Muscle of leg (tissue), 16 donors: ENCODE measurements at places on chromosomes 12 and 14. TPM values are rescaled to one million over a fixed set of nuclear protein-coding genes. Genes with fewer than 3 reads are reported as not detected.
A peak's percentile ranks its signal among the peaks of the same experiment; 100 is the strongest.

GRCh38 chr14:97277711-97278110 is 480.5 kb downstream of the VRK1 start:
- no peak for DNase-seq

- peak; percentile 72 for DNase-seq
These were observed 55.6 kb downstream of the CLIP1 start for GRCh38 chr12:122366685-122367475.

- DNase-seq, result no peak
These were observed 28.3 kb downstream of the P2RX2 start for GRCh38 chr12:132646850-132647249.

DNA sequence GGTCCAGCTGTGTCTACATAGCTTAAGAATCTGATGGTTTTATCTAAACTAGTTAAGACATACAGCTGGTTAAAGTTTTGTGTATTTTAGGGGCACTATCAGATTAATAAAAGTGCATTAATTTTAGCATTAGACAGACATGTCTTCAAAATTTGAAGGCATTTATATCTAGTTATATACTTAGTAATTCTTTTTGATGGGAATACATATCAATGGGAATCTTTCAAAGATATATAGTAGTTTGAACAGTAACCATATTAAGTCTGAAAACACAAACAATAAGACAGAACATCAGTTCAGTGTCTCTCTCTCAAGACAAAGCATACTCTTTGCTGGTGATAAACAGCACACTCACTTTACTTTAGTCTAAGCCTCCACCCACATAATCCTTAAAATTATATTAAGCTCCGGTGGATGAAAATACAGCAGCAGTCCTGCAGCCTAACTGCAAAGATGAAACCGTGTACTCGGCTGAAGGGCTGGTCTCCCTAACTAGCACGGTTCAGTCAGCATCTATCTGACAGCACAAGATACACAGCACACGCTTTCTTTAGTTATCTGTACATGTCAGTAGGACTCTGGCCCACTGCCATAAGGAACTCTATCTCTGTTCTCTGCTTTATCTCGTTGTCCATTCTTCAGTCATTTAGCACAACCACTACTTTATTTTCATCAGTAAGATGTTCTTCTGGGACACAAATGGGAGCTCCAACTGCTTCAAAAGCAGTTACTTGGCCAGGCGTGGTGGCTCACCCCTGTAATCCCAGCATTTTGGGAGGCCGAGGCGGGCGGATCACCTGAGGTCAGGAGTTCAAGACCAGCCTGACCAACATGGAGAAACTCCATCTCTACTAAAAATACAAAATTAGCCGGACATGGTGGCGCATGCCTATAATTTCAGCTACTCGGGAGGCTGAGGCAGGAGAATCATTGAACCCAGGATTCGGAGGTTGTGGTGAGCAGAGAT is 80.5 kb downstream of the MED13L start:
- peak; percentile 21 for DNase-seq

- DNase-seq, result no peak
These were observed 2.6 kb upstream of the LRRC10 start for GRCh38 chr12:69613351-69613750.

- DNase-seq, result no peak
These were observed 401.4 kb downstream of the PCNX1 start for GRCh38 chr14:71308671-71309070.

- DNase-seq, result peak; percentile 33
These were observed 109.7 kb downstream of the ANKS1B start for GRCh38 chr12:99875081-99875480.

DNA sequence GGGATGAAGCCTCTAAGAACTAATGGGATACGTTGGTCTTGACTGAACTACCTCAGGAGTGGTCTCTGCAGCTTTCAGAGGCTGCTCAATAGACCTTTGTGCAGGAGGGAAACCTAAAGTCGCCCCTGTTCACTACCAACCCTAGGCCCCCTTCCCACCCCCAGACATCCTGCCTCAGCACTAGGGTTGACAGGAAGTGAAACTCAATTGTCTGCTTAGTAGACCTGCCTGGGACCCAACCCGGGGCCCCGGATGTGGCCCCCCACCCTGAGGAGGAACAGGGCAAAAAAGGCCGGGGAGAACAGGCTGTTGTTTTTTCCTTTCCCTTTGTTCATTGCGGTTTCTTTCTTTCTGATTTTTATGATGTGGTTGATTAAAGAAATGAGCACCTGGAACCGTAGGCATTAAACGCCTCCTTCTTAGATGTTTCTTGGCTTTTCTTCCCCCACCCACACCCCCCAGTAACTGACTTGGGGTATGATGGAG is 1.6 kb upstream of the DGKA start:
- peak; percentile 49 for DNase-seq

The IL22 gene
- not detected for polyA plus RNA-seq

The TTC8 gene
- polyA plus RNA-seq, result 15.4 TPM

The GALNT6 gene
- 0.86 TPM for polyA plus RNA-seq

The NGB gene
- 0.17 TPM for polyA plus RNA-seq

The MIP gene
- not detected for polyA plus RNA-seq
